ENCODE measurements at places on chromosomes 7 and 10.
A peak's percentile ranks its signal among the peaks of the same experiment; 100 is the strongest.

- DNase-seq: peak; percentile 87
These were observed 300 bp downstream of the ARHGAP21 start for GRCh38 chr10:24723386-24723787.

DNA sequence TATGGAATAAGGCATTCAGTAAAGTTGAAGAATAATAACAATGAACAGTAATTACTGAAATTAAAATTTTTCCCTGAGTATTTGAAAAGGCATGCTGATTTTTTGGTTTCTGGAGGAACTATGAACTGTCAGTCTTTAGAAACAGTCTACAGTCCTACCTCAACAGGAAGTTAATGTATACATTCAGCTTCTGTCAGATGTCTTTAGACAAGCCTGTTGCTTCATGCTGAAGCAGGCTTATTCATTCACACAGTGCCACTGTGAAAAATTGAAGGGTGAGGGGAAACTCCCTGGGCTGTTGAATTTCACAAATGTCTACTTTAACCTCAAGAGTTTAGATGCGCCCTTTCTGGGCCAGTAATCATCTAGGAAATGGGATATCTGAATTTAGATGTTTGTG lies 3.5 kb downstream of the NRF1 start:
- no peak for DNase-seq

- DNase-seq: no peak
These were observed 9.9 kb upstream of the FAM180A start for GRCh38 chr7:135758531-135758932.

DNA sequence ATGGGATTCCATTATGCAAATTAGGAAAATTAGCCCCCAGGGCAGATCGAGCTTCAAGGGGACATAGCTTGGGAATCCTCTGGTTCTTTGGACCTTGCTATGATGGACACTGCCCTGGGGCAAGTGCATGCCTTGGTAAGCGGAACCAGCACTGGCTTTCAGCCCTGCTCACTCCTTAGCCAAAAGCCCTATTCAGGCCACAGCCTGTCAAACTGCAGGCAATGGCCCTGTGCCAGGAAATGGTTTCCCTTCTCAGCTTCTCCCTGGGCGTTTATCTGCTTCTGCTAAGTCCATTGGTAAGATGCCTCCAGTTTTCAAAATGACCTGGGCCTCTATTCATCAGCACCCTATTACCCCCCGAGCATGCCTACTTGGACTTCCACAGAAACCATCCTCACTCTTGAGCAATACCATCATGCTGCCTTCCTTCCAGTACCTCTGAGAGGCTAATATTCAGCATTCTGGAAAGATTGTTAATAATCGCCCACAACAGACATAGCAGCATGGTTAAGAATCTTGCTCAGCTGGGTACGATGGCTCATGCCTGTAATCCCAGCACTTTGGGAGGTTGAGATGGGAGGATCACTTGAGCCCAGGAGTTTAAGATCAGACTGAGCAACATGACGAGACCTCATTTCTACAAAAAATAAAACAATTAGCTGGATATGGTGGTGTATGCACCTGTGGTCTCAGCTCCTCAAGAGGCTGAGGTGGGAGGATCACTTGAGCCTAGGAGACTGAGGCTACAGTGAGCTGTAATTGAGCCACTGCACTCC lies 918.6 kb upstream of the AUTS2 start:
- DNase-seq: no peak

DNA sequence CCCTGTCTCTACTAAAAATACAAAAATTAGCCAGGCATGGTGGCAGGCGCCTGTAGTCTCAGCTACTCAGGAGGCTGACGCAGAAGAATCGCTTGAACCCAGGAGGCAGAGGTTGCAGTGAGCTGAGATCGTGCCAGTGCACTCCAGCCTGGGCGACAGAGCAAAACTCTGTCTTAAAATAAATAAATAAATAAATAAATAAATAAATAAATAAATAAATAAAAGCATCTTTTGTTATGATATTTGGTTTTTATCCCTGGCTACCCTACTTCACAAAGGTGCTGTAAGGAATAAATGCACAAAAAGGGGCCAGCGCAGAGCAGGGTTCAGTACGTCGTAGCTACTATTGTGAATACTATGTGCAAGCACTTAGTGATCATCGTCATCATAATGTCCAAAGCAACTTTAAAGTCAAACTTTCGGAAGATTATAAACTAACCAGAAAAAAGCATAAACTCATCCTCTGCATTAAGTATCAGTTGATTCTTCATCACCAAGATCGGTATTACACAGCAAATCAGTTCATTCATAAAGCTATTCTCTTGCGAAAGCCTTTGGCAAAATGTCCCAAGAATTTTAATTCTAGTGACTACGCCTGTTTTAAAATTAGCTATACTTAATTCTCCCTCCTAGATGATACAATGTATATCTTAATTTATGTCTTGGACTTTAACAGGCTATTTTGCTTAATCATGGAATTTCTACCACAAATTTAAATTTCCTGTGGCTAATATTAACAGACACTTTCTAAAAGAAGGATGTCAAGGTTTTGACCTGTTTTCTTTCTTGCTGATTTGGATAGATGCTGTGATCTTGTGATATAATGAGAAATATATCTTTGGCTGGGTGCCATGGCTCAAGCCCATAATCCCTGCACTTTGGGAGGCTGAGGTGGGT lies 7.6 kb upstream of the NFE2L3 start:
- DNase-seq: no peak

GRCh38 chr10:78528749-78529204 lies 495.1 kb downstream of the RPS24 start:
- DNase-seq: no peak

DNA sequence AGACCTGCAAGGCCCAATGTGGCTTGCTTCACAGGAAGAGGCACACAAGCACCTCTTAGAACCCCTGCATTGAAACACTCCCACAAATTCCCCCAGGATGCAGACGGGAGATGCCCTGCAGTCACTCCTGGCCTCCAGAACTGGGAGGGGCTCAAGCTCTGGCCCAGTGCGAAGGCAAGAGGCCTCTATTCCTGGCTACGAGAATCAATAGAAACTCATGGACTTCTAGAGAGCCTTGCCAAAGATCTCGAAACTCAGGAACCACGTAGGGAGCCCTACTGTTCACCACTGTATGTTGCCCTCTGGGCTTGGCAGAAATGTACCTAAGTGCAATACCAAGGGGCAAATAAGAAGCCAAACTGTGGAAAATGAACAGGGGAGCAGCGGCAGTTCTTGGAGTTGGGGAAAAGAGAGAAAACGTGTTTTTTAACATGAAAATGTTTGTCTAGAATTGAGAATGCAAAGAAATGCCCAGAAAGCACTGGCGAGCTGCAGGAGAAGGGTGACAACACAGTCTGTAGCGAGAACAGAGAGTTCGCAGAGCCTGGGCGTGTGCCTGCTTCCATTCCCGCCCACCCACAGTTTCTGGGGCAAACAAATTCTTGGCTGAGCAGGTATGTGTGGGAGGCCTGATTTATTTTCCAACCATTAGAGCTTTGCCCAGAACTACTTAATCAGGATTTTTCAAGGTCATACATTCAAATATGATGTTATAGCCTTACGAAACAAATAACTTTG lies 260.5 kb upstream of the KLF14 start:
- DNase-seq: no peak

- DNase-seq: no peak
These were observed 35.3 kb downstream of the NUDCD3 start for GRCh38 chr7:44455155-44455554.

DNA sequence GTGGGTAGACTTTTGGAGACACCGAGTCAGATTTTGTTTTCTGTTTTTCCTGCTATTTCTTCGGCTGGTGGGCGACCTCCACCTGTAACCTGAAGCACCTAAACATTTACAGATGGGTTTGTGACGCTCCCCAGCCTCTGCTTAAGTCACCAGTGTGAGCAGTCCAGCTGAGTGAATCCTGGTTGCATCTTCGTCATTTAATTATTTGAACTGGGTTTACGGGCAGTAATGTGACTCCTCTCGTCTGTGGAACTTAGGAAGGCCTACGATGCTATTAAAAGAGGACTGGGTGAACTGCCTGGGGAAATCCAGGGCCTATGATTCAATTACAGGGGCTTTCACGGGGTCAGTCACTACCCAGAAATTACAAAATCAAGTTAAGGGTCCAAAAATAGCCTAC lies 52.5 kb downstream of the WNT2 start:
- DNase-seq: no peak

DNA sequence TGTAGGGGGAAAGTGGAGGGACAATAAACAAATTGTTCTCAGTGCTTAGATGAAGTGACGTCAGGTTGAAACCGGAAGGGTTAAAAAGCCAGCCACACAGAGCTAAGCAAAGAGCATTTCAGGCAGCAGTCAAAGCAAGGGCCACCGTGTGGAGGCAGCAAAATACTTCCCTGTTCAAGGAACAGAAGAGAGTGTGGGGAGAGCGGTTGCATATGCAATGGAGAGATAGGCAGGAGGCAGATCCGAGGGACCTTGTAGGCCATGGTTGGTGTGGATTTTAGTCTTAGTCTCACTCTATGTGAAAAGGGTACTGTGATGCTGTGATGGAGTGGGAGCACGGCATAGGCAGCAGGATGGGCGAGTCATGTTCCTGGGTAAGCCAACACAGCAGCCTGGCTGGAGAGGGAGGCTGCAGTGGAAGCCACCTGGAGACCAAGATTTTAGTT lies 3.8 kb upstream of the STN1 start:
- no peak for DNase-seq

DNA sequence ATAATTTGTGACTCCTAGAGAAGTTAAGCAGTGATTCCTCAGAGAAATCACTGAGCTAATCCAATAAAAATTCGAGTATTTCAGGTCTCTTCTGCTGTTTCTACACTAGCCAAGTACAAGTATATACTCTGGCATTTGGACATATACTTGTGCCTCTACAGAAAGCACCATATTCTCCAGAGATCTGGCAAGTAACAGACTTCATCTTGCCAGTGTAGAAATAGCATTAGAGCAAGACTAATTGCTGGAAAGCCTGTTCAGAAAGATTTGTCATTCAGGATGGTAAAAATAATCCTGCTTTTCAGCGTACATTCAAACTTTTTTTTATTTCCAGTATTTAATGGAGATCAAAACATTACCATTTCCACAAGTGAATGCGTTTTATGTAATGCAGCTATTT lies 410.8 kb upstream of the ETV1 start:
- no peak for DNase-seq

DNA sequence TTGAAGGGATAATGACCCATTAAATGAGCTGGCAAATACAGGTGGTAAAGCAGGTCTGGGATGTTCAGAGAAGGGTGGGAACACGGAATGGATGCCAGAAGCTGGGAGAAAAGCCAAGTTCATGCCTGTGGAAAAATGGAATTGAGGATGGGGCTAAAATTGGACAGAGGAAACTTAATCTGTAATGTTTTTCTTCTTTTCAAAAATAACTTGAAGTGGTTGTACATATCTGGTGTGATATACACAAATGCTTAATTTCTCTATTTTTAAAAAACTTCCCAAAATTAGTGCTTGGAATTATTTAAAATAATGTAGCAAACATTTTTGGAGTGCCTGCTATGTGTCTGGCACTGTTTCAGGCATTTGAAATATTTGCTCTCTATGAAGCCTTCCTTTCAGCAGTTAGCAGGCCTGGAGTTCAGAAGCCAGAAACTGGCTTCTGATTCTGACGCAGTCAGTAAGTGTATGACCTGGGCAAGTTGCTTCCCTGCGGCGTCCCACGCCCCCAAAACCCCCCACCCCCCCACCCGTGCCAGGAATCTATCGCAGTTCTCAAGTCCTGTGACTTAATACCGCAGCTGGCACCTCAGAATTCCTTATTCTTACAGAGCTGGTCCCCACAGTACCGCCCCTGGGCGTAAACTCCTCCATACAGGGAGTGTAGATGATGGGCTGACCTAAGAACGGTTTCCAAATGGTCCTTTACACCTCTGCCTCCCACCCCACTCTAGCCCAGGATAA lies 828 bp upstream of the MALSU1 start:
- DNase-seq: no peak

GRCh38 chr10:69222157-69223027 lies 2.3 kb downstream of the HKDC1 start:
- DNase-seq: peak; percentile 85

DNA sequence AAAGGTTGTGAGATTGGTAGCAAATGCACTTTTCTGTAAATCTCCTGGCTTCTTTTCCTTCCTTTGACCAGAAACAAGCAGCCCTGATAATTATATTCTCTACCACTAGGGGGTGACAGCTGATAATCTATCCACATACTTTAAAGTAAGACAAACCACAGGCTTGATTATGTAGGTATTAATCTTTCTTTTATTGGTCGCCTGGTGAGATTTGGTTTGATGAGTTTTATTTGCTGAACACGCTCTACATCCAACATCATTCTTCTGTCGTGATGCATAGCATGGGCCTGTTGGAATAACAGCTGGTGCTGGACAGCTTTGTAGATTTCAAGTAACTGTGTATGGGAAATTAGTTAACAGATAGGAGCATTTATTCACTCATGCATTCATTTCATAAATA lies 63.5 kb downstream of the ZNF365 start:
- no peak for DNase-seq

Measured in spleen (tissue), 13 donors.